NAMALWA (cell line): ENCODE measurements at places on chromosomes 1 and 21.
A peak's percentile ranks its signal among the peaks of the same experiment; 100 is the strongest.

GRCh38 chr1:167207940-167208623, 12.6 kb upstream of the POU2F1 start:
- peak; percentile 83 for DNase-seq

GRCh38 chr1:181718034-181718433, 234.7 kb downstream of the CACNA1E start:
- no peak for DNase-seq

- no peak for DNase-seq
Measured at GRCh38 chr1:24410750-24411149, 2.8 kb downstream of the STPG1 start.

DNA sequence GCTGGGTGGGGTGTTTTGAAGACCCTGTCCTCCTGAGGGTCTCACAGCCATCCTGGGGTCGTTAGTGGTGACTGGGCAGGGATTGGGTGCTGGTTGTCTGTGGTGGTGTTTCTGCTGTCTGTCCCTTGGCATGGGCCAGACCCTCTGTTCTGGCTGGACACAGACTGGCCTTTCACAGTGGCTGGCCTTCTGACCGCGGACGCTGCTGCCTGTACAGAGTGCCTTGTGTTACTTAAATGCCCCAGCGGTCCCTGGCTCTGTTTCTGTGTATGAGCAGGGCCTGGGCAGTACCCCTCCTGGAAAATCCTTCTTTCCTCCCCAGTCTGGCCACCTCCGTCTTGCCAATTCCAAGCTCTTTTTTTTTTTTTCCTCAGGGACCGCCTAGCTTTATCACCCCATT, 50.9 kb downstream of the SH3BGR start:
- no peak for DNase-seq

DNA sequence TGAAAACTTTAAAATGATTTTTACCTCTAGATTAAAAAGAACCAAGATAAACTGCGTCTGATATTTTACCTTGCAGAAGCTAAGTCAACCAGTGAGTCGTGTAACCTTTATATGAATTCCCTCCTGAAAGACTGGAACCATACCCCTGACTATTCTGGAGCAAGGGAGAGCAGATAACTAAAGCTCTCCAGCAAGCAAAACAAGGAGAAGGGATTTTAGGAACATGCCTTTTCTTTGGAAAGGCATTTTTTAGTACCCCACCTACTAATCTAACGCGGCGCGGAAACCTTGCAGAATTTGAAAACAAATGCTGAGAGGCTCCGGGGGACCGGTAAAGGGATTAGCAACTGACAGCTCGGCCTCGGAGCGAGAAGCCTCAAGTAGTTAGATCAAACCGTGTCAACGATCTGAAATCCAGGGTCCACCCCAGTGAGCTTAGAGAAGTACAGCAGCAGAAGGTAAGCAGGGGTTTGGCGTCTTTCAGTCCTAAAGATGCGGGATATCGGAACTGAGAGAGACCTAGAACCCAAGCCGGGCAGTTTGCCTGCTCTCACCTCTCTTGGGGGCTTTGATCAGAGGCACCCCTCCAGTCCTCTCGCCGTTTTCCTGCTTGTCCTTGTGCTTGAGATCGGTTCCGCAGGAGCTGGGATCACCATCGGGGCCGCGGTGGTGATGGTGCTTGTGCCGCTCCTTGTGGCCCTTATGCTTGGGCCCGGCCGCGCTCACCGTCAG, 954 bp downstream of the RSBN1 start:
- peak; percentile 67 for DNase-seq

DNA sequence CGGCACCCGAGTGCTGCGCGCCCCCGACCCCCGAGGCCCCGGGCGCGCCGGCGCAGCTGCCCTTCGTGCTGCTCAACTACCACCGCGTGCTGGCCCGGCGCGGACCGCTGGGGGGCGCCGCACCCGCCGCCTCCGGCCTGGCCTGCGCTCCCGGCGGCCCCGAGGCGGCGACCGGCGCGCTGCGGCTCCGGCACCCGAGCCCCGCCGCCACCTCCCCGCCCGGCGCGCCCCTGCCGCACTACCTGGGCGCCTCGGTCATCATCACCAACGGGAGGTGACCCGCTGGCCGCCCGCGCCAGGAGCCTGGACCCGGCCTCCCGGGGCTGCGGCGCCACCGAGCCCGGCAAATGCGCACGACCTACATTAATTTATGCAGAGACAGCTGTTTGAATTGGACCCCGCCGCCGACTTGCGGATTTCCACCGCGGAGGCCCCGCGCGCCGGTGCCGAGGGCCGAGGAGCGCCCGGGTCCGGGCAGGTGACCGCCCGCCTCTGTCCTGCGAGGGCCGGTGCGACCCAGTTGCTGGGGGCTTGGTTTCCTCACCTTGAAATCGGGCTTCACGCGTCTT, 49.0 kb downstream of the SIM2 start:
- DNase-seq: no peak

GRCh38 chr1:110888049-110888448, 15.1 kb downstream of the CD53 start:
- DNase-seq: no peak

DNA sequence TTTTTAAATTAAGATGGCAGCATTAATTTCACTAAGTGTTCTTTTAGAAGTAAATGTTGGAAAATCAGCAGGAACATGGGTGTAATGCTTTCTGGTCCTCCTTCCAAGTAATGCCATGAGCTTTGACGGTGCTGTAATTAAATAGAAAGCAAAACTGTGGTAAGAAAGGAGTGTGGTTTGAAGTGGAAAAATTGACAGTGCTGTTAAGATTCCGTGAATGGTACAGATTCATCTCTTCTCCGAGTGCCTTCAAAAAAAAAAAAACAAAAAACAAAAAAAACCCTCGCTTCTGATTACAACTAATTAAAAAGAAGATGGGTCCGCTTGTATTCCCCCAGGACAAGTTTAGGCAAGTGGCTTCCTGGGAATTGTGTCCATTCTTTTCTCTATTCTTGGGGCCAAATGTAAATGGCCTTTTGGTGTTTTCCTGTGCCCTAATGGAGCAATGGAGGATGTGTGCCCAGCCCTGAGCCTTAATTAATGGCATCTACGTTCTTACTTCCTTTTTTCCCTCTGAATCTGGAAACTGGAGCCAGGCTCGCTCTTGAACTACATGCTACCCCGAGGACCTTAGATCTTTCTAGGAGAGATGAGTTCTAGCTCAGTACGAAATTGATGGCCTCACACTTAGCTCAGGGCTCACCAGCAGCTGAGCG, 5.1 kb downstream of the LMO4 start:
- peak; percentile 57 for DNase-seq

DNA sequence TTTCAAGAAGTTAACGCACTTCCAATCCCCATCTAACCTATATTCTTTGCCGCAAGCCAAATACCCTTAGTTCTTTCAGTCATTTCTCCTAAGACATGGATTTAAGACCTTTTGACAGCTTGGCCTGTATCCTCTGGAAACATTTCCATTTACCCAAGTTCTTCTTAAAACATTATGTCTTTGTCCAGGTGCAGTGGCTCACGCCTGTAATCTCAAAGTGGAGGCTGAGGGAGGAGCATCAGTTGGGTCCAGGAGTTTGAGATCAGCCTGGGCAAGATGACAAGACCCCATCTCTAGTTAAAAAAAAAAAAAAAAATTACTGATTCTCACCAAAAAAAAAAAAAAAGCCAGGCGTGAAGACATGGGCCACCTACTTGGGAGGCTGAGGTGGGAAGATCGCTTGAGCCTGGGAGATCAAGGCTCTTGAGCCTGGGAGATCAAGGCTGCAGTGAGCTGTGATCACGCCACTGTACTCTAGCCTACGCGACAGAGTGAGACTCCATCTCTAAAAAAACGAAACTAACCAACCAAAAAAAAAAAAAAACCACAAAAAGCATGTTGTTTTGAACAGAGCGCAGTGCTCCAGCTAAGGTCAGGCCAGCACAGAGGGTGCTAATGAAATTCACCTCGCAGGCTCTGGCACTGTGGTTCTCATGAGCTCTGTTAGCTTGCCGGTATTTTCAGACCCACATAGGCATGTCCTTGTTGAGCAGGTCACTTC, 36.0 kb downstream of the NUAK2 start:
- DNase-seq: peak; percentile 87

DNA sequence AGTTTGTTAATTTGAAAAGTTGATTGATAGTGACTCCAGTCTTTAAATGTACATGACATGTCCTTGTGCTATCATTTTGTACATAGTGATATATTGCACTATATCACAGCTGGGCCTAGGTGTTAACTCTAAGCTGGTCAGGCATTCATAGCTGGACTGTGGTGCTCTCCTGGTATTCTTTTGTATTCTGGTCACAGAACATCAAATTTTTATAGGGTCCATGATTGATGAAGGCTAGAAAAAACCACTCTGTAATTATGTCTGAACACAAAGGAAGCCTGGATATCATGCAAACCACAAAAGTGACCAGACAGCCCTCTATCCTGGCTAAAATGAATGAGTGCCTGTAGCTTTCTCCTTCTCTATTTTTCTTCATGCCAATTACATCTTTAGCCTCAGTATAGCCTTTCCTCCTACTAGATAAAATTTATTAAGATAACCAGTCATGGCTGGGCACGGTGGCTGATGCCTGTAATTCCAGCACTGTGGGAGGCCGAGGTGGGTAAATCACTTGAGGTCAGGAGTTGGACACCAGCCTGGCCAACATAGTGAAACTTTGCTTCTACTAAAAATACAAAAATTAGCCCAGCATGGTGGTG, 134.9 kb upstream of the B3GALT2 start:
- no peak for DNase-seq

DNA sequence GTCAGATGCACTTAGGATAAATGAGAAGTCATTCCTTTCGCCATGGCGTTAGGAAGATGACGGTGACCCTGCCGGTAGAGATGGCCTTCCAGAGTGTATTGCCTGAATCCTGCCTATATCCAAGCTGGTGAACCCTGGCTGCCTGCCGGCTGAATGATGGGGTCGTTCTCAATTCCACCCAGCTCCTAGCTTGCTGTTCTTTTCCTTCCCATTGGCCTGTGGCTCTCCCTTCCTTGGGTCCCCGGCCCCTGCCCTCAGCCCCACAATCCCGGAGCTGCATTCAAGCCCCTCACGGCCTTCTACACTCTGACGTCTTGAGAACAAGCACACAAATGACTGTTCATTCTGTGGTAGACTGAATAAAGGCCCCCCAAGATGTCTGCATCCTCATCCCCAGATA, 28.2 kb upstream of the ZBTB21 start:
- DNase-seq: no peak

DNA sequence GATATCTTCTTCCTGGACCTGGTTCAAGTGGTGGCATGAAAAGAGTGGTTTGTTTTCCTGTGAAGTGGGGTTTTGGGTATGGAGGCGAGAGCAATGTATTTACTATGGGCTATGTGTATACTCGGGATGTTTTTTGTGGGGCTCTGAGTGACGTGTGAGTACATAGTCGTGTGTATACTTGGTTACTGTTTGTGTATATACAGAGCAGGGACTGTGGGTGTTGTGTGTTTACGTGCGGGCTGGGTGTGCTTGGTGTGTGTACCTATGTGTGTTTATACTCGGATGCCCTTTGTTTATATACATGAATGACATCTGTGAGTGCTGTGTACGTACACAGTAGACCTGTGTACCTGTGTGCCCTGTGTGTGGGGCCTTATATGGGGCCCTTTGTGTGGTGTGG, 50.0 kb downstream of the YARS1 start:
- DNase-seq: no peak

DNA sequence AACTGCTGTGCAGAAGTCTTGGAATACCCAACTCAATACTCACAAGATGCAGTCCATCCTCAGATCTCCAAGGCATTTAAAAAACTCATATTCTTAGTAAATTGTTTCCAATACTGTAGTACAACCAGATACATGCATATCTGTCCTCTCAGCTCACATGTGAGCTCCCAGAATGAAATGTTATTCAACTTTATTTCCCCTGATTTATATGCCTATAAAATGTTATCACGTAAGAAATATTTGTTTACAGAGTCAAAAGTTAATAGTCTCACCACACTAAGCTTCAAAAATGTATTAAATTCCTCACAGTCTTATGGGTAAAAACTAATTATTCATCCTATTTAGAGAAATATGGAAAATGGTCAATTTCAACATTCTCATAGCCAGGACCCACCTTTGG, 56.6 kb downstream of the LTN1 start:
- no peak for DNase-seq

GRCh38 chr1:204361341-204361771, 1.6 kb upstream of the PLEKHA6 start:
- no peak for DNase-seq

GRCh38 chr1:7220007-7220406, 434.8 kb downstream of the CAMTA1 start:
- DNase-seq: no peak

DNA sequence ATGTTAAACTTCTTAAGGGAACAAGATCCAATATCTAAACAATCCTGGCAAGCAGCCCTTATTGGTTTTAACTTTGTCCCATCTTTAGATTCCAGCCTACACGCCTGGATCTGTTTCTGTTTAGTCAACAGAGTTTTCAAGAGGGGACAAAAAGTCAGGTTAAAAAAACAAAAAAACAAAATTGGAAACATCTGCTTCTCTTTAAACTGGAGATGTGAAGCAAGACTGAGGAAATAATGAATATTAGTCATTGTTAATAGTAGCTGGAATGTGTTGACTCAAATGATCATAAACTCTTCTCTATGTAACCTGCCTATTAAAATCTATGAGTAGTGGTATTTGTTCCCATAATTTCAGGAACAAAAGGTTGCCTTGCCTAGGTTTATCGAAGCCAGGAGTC, 55.0 kb downstream of the NID1 start:
- no peak for DNase-seq

DNA sequence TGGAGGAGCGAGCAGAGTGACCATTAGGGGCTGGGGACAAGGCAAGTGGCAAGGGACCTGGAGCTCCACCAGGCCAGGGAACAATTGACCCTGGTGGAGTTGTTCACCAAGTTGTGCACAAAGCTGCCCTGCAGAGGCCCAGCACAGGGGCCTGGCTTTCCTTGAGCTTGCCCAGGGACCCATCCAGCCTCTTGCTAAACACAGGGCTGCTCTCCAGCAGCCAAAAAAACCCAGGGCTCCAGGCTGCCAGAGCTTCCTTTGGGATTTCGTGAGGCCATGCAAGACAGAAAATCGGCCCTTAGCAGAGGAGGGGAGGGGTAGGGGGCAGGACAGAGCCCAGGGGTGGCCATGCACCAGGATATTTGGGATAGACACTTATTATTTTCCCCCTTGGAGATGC, 32.6 kb downstream of the LRP8 start:
- no peak for DNase-seq

GRCh38 chr1:30707412-30708360, 15.7 kb downstream of the MATN1 start:
- DNase-seq: peak; percentile 80

- no peak for DNase-seq
Measured at GRCh38 chr1:56385314-56385713, 194.0 kb downstream of the PLPP3 start.

GRCh38 chr1:226627050-226627755, 78.6 kb downstream of the STUM start:
- DNase-seq: no peak

- peak; percentile 60 for DNase-seq
Measured at GRCh38 chr1:26583646-26584485, 54.3 kb downstream of the RPS6KA1 start.

DNA sequence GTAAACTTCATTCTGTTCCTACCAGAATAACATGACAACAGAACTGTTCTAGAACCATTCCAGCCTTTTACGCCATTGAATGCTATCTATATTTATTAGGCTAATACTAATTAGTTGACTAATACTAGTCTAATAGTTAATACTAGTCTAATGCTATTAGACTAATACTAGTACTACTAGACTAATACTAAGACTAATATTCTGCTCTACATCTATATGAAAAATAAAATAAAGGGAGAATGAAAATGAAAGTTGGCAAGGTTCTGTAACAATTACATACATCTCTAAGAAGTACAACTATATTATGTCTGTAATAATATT, 40.9 kb upstream of the LRRC8B start:
- no peak for DNase-seq
